ENCODE measurements at places on chromosomes 4 and X.

DNA sequence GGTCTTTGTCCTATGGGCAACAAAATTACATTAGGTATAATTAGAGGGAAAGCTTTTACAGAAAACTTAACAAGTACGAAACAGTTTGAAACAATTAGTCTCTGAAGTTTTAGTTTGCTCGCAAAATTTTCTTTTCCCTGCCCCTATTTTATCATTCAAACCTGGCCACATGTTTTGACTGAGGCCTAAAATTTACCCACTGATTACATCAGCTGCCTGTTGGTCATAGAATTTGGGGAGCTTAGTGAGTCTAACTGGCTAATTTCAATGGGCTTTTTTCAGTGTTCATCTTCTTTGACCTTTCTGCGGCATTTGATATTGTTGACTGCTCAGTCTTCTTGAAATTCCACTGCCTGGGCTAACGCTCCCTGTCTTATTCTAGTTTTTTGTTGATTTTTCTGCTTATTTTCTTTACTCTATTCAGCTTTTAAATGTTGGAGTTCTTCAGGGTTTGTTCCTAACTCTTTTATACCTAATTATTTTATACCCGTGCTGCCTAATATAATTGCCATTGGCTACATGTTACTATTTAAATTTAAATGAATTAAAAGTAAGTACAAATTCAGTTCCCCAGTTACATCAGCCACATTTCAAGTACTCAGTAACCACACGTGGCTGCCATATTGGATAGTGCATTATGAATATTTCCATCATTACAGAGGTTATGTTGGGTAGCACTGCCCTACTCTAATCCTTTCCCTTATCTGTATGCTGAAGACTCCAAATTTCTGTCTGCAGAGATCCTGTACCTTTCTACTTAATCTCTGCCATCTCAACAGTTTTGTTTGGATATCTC is 87.5 kb downstream of the SNX25 start:
- DNase-seq: no peak

DNA sequence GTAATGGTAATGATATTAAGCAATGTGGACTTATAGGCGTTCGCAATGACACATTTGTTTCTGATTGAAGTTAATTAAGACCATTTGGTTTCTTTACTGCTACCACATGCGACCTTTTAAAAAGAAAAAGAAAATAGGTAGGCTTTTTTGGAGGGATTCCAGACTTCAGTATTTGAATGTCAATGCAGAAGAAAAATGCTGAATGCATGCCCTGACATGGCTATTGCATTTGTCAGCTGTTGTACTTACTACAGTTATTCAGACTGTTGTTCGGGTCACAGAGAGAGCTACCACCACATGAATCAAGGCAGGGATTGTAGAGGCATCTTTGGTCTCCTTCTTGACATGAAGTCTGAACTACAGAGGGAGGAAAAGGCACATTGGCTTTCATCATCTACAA is 163.7 kb downstream of the CORIN start:
- no peak for DNase-seq

GRCh38 chr4:189436207-189436606 is 504.5 kb upstream of the FRG1 start:
- no peak for DNase-seq

DNA sequence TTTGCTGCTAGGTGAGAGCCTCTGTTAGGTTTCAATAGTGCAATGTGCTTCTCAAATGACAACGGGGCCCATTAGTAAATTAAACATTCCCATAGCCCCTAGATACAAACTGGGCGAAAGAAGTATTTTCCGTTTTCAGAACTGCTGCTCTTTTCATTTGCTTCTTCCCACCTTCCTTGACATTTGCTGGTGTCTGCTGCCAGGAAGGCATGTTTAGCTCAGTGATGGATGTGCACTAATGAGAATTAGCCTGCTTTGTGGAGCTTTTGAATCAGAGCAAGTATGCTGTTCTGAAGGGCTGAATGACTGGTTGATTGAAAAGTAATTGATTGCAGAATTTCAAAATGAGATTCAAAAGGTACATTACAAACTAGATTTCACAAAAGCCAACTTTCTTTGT is 57.0 kb downstream of the SHROOM3 start:
- no peak for DNase-seq

- DNase-seq: no peak
Observed at GRCh38 chrX:11965436-11965835, 172.8 kb upstream of the FRMPD4 start.

DNA sequence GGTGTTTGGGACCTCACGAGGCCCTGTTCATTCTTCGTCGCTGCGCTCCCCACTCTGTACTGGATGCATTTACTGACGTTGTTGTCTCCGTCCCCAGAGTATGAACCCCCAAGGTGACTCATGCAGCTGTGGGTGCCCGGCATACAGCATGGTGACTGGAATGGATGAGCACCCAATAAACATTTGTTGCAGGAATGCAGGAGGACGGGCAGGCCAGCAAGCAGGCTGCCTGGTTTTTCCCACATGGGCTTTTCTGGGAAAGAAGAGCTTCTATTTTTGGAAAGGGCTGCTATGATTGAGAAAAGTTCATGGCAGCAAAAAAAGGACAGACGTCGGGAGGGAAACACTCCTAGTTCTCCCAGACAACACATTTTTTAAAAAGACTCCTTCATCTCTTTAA is 893 bp upstream of the SOD3 start:
- DNase-seq: no peak

- no peak for DNase-seq
Observed at GRCh38 chr4:53764761-53765490, 173.6 kb upstream of the LNX1 start.

DNA sequence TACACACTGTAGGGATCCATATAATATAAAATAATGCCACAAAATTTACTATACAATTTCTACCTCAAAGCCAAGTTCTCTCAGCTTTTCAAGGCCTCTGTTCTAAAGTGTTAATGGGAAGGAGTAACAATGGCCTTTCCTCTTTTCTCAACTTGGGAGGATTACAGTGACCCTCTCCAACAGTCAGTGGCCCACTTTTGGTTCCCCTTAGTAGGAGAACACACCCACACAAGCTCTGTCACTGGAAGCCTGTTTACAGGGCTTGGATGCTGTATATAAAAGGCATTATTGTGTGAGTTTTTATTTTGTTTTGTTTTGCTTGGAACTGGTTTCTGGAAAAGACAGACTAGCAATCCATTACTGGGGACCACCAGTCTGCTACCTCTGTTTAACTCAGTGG is 1.8 kb downstream of the ARHGEF6 start:
- no peak for DNase-seq

DNA sequence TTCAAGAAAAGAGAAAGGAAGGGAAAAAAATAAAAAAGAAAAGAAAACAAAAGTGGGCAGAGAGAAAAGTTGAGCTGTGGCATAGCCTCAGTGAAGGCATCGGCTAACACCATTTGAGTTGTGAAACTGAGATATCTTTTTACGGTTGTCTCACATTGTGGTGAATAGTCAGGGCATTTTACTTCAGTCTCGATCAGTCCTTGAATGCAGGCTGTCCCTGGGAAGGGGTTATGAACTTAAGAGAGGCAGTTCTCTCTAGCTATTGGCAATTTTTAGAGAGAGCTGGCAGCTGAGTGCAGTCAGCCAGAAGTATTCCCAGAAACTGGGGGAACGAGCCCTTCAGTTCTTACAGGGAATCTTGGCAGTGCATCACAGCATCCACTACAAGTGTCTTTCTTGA is 93.5 kb upstream of the SLC6A14 start:
- DNase-seq: no peak

GRCh38 chr4:22246847-22247246 is 269.0 kb downstream of the ADGRA3 start:
- no peak for DNase-seq

GRCh38 chr4:135434936-135435335 is 1233.3 kb upstream of the PABPC4L start:
- no peak for DNase-seq

GRCh38 chr4:62914758-62915157 is 1494.5 kb downstream of the TECRL start:
- DNase-seq: no peak

- no peak for DNase-seq
Observed at GRCh38 chr4:82057990-82058544, 315.7 kb downstream of the HNRNPD start.

GRCh38 chrX:48591255-48591791 is 6.0 kb upstream of the WDR13 start:
- DNase-seq: no peak

- DNase-seq: no peak
Observed at GRCh38 chrX:85051627-85052026, 48.0 kb downstream of the APOOL start.

- DNase-seq: no peak
Observed at GRCh38 chr4:147736458-147736857, 4.6 kb downstream of the ARHGAP10 start.

GRCh38 chr4:52265781-52266525 is 214.8 kb downstream of the SPATA18 start:
- DNase-seq: no peak

GRCh38 chr4:158130204-158130603 is 42.6 kb downstream of the GASK1B start:
- DNase-seq: no peak

DNA sequence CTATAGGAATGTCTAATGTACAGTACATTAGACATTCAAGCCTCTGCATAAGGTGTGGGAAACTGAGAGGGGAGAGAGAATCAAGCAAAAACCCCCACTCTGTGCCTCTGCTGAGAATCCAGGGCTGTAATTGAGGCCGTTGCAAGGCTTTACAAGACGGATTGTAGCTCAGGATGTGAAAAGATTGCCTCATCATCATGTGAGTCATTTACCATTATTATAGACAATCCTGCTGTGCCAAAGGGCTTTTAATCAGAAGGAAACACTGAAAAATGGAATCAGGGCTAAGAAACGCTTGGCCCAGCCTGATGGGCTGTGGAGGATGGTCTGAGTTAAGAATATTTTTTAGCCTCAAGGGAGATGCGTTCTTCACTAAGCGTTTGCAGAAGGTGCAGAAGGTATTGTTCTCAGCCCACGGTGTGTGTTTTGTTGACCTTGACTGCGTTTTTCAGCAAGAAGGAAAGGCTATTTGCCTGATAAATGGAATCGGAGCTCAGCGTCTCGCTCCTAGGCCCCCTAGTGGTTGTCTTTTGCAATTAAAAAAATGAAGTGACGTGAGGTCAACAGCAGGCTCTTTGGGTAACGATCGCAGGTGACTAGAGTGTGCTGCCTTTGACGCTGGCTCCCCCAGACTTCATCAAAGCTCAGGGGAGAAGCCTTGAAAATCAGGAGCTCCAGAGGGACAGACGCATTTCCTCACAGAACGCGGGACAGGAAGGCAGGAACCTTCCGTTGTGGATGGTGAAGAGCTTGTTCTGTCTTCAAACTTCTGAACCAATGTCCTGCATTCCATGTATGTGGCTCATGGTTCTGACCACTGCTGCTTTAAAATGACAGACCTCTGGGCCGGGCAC is 18.1 kb upstream of the CHRNA9 start:
- peak; percentile 27 for DNase-seq

GRCh38 chrX:109878236-109878635 is 124.7 kb upstream of the TMEM164 start:
- no peak for DNase-seq

DNA sequence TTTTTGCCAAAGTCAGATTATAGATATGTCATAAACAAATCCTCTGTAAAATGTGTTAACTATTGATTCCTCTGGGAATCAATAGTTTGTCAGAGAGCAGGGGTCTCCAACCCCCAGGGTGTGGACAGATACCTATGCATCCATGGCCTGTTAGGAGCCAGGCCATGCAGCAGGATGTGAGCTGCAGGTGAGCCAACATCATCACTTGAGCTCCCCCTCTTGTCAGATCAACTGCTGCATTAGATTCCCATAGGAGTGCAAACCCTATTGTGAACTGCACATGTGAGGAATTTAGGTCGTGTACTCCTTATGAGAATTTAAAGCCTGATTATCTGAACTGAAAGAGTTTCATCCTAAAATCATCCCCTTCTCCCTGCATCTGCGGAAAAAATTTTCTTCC is 1365.4 kb downstream of the ARAP2 start:
- no peak for DNase-seq

- no peak for DNase-seq
Observed at GRCh38 chrX:44816367-44816766, 27.5 kb upstream of the DUSP21 start.

DNA sequence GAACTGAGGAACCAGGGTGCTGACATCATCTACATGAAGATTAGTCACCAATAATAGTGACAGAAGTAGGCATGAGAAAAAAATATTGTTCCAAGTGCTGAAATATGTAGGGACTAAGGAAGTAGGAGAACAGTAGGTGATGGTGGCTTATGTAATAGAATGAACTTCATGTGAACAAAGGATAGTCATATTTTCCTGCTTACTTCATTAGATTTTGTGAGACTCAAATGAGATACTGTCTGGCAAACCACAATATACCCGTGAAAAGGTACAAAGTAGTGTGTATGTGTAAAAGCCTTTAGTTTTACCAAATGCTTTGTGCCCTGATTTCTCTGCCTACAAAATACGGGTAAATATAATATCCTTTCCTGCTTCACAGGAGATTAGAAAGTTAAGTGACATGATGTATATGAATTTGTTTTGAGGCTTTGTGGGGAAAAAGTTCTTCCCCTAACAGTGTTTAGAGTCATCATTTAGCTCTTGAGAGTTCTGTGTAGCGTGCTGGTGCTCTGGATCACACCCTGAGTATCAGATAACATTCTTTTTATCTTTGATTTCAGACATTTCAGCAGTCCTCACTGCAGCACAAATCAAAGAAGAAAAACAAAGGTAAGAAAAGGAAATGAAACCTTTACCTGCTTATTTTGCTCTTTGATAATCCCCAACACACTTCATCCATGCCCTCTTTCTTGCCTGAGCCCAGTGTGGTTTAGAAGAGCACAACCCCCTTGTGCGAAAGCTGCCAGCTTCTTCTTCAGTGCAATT is 67.9 kb downstream of the KLHL34 start:
- no peak for DNase-seq

- DNase-seq: no peak
Observed at GRCh38 chr4:122012735-122013134, 60.9 kb upstream of the TRPC3 start.

DNA sequence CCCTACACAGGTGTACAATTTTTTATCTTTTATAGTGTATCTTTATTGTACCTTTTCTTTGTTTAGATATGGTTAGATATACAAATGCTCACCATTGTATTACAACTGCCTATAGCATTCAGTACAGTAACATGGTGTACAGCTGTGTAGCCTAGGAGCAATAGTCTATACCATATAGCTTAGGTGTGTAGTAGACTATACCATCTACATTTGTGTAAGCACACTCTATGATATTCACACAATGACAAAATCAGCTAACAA is 80.3 kb downstream of the FAM13A start:
- no peak for DNase-seq

GRCh38 chrX:109966246-109966645 is 36.7 kb upstream of the TMEM164 start:
- DNase-seq: no peak

Data from activated T-helper 1 cell treated with anti-CD3 and anti-CD28 coated beads, Interleukin-2, amount 50 U/mL, for 16 hours (primary cell).